ENCODE measurements at places on chromosomes 4 and X.

DNA sequence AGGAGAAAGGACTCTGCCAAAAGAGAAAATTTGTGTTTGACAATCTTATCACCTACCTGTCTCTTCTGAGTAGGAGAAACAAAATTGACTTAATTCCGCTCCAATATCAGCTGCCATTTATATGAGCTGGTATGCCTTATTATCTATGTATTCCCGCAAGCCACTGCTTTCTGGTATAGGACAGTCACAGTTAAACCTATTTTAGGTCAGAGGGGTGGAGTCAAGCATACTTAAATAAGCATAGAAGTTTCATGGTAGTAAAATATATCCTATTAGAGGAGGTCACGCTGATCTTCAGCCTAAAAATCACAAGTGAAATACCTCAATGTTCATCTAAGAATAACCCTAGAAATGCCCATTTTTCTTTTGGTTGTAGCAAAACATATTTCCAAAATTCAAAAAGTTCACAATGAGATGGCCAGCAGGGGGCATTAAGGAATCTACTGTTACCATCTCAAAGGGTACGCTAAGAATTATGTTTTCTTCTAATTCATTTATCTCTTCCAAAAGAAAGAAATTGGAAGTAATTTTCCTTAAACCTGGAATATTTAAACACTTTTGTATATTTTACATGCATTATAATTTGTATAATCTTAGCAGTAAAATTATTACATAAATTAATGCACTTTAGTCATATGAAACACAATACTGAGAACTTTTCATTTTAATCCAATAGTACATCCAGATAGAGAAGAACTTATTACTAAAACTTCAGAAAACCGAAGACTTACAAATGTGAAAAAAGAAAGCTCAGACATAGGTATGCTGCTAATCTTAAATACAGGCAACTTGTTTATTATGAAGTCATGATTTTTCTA lies 10.5 kb downstream of the PPAT start:
- DNase-seq: peak; percentile 0

- no peak for DNase-seq
These were observed 20.0 kb upstream of the EFNB1 start for GRCh38 chrX:68808686-68809357.

DNA sequence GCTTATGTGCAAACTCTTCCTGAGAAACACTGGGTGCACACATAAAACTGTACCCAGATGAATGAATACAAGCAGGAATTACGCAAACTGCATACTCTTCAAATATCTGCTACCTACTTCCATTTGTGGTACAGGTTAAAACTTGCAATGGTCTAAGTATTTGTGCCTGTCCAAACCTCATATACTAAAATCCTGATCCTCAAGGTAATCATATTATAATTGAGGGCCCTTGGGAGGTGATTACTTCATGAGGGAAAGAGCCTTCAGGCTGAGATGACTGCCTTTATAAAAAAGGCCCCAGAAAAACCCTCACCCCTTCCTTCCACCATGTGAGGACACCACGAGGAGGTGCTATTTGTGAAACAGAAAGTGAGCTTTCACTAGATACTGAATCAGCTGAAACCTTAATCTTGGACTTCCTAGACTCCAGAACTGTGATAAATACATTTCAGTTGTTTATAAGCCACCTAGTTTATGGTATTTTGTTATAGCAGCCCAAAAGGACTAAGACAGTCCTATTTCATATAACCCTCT lies 1977.2 kb downstream of the PCDH7 start:
- DNase-seq: no peak

GRCh38 chrX:77453190-77453589 lies 6.0 kb downstream of the FGF16 start:
- no peak for DNase-seq

DNA sequence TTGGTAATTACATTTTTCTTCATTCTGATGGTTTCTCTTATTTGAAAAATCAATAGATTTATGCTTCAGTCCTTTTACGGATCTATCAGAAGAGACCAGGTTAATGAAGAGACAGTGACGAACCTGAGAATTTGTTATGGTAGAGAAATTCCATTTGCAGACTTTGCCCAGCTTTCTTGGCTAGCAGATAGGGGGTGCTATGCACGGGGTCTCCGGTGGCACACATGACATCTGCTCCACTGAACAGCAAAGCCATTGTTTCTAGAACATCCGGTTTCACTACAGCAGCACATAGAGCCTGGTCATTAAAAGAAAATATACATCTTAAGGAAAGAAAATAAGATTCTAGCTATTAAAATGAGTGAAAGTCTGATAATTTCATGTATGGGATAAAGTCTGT lies 85.1 kb downstream of the ARAP2 start:
- no peak for DNase-seq

DNA sequence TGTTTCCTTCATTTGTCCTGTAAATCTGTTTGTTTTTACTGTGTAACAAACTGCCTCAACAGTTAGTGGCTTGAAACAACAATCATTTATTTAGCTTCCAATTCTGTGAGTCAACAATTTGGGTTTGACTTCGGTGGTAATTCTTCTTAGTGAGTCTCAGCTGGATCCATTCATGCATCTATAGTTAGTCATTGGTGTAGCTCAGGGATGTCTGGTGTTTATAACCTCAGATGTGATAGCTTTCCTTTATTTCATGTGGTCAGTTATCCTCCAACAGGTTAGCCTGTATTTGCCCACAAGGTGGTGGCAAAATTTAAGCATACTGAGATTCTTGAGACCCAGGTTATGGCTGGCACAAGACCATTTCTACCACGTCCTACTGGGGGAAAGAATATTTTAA lies 1267.2 kb downstream of the RAPGEF2 start:
- no peak for DNase-seq

DNA sequence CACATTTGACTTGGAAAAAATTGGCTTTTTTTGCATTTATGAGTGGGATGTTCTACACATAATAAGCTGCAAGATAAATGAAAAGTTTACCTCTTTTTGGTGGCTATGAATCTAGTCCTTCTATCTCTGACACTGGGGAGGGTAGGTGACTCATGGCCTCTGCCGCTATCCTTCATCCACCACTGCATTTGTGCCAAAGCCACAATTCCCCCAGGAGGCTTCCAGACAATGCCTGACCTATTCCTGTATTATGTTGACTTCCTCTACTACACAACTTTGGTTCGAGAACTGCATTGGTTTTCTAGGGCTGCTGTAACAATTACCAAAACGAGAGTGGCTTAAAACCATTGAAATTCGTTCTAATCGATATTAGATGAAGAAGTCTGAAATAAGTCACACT lies 245.6 kb downstream of the TRAM1L1 start:
- DNase-seq: no peak

GRCh38 chr4:2634014-2634413 lies 97.6 kb downstream of the FAM193A start:
- DNase-seq: no peak

GRCh38 chrX:40462795-40463194 lies 118.0 kb upstream of the ATP6AP2 start:
- DNase-seq: no peak

Measured in DMS 273 treated with DMSO at 0.1 percent for 48 hours (cell line).